ENCODE measurements at places on chromosomes 3 and 15.
A peak's percentile ranks its signal among the peaks of the same experiment; 100 is the strongest.

DNA sequence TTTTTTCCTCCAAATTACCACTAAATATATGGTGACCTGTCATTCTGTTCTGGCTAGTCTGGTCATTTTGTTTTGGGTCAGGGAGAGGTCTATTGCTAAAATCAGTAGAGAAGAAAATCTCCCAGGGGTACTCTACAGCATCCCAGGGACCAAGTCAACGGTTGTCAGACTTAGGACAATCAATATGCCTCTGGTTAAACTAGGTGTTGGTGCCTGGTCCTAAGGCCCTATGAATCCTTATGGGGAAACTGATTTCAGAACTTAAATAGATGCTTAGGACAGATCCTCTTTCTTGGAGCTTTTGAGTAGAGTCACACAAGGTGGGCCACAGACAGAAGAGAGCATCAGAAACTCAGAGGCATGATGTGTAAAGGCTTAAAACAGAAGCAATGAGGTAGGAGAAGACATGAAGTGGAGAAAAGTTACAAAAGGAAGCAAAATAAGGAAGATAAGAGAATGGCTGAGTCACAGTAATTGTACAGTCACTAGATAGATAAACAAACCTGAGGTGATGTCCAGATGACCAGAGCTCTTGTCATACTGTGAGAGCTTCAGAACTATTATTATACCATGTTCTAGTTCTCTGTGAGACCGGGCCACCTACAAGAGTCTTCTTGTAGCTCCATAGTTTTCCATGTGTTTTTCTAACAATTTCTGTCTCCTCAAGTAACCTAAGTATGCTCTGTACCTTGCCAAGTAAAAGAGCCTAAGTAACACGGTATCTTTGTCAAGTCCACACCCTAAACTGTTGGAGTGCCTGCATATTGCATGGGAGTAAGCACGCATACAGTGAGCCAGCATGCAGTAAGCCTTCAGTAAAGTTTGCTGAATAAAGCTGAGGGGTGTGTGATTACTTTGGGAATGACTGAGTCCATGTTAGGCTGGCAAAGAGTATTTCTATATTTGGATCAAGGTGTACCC, 44.6 kb upstream of the LEKR1 start:
- no peak for DNase-seq

- DNase-seq, result no peak
Observed at GRCh38 chr3:94081884-94082283, 19.0 kb downstream of the NSUN3 start.

GRCh38 chr3:55544219-55544618, 57.1 kb upstream of the WNT5A start:
- no peak for DNase-seq

- no peak for DNase-seq
Observed at GRCh38 chr15:85007741-85008397, 26.2 kb downstream of the PDE8A start.

GRCh38 chr3:172461530-172462138, 13.4 kb upstream of the GHSR start:
- DNase-seq, result no peak

DNA sequence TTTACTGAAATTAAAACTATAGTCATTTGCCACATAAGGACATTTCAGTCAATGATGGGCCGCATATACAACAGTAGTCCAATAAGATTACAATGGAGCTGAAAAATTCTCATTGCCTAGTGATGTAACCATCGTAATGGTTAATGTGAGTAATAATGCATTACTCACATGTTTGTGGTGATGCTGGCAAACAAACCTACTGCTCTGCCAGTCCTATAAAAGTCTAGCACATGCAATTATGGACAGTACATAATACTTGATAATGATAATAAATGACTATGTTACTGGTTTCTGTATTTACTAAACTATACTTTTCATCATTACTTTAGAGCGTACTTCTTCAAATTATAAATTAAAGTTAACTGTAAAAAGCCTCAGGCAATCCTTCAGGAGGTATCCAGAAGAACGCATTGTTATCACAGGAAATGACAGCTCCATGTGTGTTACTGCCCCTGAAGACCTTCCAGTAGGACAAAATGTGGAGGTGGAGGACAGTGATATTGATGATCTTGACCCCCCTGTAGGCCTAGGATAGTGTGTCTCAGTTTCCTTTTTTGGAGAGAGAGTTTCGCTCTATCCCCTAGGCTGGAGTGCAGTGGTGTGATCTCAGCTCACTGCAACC, 102.7 kb downstream of the ATP1B3 start:
- DNase-seq, result no peak

- DNase-seq, result no peak
Observed at GRCh38 chr3:170491901-170492300, 73.2 kb downstream of the CLDN11 start.

DNA sequence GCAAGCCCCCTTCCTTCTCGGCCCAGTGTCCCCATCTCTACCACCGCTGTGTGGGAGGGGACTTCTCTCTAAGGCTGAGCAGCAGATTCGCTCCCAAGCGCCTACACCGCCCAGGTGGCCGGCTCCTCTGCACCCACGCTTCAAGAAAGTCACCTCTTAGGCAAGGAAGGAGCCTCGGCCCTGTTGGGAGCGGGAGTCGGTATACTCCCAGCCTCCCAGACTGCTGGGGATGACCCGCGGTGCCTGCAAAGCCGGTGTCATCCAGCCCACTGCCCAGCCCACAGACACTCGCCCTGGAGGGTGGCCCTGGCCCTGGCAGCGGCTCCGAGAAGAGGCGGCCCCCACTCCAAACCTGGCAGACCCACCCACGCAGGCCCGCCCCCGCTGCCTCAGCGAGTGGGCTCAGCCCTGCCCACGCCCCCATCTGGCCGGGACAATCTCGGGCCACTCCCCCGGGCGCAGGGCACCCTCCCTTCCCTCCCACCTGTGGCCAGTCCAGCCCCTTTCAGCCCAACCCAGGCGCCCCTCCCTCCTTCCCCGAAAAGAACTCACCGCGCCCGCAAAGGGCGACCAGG, 396 bp downstream of the CHRNB4 start:
- no peak for DNase-seq

DNA sequence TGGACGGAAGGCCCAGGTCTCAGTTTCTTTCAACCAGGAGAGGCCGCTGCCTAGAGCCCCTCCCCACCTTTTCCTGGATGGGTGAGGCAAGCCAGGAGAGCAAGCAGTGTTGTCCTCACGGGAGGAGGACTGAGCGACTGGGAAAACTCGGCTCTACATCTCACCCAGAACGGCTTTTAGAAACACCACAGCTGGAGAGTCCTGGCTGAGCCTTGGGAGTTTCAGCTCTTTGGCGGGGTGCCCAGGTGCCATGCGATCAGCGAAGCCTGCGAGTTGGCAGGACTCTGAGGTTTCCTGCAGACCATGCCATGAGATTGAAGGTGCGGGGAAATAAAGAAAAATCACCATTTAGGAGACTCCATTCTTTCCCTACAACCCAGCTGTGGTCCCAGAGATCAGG, 26.0 kb downstream of the PPCDC start:
- DNase-seq, result peak; percentile 75

DNA sequence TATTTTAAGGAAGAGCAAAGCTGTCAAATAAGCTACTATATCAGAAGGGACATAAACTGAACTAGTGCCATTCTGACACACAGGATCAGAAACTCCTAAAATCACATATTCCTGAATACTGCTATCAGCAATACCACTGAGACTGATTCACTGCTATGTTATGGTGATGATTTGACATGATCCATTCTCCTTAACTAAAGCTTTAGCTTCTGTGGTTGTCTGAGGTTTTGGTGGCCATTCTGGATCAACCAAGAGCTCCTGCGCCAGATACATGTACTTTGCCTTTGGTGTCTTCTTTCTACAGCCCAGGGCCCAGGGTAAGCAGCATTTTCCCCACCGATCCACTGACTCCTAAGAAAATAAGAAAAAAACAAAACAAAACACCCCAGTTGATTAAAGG, 6.7 kb upstream of the GP5 start:
- DNase-seq, result no peak

GRCh38 chr3:37197810-37198371, 23.5 kb upstream of the LRRFIP2 start:
- no peak for DNase-seq
